Daoy (cell line): ENCODE measurements at places on chromosomes 11 and 22.
A peak's percentile ranks its signal among the peaks of the same experiment; 100 is the strongest.

DNA sequence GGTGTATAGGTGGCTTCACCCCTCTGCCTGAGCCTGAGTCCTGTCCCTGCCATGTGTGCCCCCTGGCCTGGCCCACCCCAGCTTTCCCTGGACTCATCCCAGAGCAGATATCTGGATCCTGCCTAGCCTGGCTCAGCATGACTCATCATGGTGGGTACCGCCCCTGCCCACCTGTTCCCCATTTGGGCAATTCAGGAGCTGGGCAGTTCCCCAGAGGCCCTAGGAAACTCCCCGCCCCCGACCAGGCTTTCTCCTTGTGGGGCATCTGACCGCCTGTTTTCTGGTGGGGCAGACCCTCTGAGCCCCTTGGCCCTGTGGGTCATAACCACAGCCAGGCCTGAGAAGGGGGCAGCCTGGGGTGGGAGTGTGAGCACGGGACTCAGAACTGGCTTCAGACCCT, 4.4 kb downstream of the TSPO start:
- peak; percentile 48 for DNase-seq

DNA sequence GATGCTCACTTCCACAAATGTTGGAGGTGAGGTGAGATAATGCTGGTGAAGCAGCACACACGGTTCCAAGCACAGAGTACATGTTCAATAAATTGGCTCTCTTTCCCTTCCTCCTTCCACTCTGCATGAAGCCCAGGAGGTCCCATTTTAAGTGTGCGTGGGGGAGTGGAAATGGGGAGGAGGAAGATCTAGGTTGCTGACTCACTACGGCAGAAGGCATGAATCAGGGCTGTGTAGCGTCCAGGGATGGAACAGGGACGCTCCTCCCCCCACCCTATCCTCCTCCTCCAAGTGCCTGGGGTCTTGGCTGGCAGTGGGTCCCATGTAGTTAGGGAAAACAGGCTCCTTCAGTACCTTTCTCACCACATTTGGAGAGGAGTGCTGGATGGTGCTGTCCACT, 44.2 kb downstream of the TRIM66 start:
- DNase-seq: peak; percentile 42

GRCh38 chr22:38115423-38116205, 5.1 kb upstream of the BAIAP2L2 start:
- DNase-seq: no peak

GRCh38 chr11:119795690-119796089, 66.7 kb upstream of the NECTIN1 start:
- DNase-seq: peak; percentile 46

DNA sequence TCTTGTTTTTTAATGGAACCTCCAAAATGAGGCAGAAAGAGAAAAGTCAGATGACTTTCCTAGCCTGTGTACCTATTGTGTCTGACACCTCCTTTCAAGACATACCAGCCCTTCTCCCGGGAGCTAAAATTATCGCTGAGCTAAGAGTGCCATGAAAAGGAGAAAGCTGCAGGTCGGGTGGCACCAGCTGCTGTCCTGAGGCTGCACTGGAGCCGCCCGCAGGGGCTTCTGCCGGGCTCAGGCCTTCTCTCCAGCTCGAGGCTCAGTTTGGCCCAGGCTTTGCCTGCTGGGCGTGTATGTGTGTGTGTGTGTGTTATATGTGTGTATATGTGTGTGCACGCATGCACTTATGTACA, 27.7 kb upstream of the RAB1B start:
- no peak for DNase-seq
